T-cell (primary cell): ENCODE measurements at places on chromosomes 6 and 20.

- DNase-seq, result no peak
These were observed 331.8 kb downstream of the HACE1 start for GRCh38 chr6:104527761-104528415.

GRCh38 chr20:2900845-2901592 is 27.7 kb downstream of the PTPRA start:
- DNase-seq, result no peak

DNA sequence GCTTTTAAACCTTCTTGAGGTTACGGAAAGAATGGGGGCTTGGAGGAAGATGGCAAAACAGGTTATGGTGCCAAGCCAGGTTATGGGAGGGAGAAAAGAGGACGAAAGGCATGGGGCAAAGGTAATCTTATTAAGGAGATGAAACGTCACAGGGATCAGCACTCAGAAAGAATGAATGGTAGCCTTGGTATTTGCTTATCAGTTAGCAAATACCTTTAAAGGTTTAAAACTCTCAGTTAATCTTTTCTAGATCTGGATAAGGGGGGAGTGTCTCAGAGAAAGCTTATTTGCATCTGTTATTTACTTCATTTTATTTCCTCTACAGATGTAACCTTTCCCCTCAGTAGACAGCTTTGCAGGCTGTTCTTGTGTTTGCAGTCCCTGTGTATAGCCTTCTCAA is 55.5 kb upstream of the EEF1E1 start:
- no peak for DNase-seq

GRCh38 chr6:22368794-22369193 is 72.0 kb upstream of the PRL start:
- no peak for DNase-seq

DNA sequence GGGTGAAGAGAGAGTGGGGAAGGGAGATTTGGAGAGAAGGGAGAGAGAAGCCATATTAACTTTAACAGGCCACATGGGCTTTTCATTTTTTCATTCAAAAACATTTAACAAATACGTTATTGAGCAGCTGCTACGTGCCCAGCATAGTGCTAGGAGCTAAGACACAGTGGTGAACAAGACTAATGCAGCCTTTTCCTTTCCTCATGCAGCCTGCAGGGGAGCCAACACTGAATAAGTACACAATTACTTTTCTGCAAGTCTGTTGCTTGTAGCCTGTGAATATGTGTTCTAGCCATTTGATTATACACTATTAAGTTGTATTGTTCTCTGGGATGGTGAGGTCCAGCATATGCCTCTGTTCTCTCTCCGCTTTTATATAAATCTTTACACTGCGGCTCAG is 1.9 kb upstream of the BLOC1S5 start:
- DNase-seq, result no peak

GRCh38 chr20:62529896-62530642 is 54.3 kb upstream of the GATA5 start:
- no peak for DNase-seq
